ENCODE measurements at places on chromosomes 1 and 21.

- no peak for DNase-seq
Observed at GRCh38 chr1:205915354-205915990, 27.8 kb downstream of the SLC26A9 start.

DNA sequence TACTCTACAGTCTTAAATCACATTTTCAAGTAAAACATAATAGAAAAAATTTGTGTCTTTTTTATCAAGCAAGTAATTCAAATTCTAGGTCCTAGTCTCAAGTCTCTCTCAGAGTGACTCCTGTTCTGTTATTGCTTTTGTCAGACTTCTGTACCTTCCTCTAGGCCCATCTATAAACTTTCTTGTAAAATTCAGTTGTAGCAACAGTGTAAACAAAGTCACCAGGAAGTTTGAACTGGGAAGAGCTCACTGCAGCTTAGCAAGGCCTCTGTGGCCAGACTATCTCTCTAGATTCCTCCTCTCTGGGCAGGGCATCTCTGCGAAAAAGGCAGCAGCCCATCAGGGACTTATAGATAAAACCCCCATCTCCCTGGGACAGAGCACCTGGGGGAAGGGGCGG, 13.5 kb upstream of the ZNF678 start:
- no peak for DNase-seq

GRCh38 chr1:22673486-22674409, 20.7 kb downstream of the C1QB start:
- DNase-seq: peak; percentile 24

DNA sequence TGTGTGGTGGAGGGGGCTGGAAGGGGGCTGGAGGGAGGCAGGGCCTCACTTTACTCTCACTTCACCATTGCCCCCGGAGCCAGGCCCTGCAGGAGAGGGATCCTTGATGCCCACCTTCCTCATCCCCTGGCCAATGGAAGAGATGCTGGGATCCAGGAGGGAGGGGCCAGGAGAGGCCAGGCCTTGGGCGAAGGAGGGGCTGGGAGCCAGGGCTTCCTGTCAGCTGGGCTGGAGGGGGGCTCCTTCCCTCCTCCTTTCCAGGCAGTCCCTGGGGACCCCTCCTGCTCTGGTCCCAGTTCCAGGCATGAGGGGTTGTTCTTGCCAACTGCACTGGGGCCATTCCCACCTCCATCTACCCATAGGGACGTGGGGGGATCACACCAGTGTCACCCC, 5.7 kb downstream of the AHDC1 start:
- no peak for DNase-seq

- DNase-seq: no peak
Observed at GRCh38 chr1:108096089-108096488, 104.1 kb downstream of the SLC25A24 start.

- no peak for DNase-seq
Observed at GRCh38 chr21:19853061-19853460, 1145.1 kb upstream of the NCAM2 start.

DNA sequence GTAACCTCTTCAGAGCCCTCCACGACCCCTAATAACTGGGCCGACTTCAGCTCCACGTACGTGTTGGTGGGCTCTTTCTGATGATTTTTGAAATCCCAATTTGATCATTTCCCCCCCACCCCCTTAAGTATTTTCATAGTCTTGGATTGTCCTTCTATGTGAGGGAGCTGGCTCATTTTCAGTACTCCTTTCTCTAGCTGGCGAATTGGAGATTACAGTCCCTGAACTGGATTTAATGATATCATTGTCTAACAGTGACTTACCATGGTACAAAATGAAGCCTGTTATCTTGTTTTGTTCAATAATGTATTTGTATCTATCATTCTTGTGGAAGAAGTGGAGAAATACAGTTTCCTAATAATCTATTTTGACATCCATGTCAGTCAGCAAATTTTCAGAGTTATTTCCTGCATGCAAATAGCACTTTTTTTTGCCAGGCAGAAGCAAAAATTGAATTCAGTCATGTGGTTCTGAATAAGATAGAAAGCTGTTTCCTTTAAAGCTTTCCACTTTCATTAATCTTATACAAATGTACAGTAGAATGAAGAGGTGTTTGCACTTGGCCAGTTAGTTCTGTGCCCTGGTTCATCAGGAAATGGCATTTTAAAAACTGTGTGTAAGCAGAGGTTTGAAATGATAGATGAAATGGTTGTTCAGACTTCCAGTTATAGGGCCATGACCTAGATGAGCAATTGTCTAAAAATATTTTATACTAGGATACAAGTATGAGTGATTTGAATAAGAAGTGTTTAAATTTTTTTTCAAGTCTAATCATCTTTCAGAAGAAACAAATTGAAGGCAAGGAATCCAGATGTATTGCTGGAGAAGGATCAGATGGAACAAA, 104.2 kb downstream of the ATP5PO start:
- no peak for DNase-seq

DNA sequence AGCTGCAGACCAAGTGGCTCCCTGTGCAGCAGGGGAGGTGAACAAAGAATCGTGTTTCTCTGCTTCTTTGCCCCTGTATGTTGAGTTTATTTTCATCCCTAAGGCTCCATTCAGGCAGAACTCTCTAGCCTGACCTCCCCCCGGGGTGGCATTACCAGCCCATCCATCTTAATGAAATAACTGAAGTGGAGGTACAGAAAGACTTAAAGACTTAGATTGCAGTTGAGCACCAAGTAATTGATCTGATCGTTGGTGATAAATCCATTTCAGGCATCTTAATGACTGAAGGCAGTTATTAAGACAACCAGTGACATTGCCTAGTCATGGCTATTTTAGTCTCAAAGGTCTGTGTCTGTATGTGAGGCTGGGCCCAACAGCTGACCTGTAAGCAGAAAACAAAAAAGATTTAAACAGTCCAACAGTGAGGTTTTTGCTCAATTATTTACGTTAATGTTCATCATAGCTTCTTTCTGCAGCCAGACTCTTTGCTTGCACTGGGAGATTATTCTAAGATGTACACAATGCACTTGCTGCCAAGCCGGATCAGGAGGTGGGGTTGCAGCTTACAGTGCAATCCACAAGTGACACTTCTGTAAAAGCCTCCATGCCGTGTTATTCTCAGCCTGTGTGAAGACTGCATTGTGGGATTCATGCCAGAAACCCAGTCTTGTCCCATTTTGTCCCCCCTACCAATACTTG, 363.0 kb upstream of the DUSP10 start:
- DNase-seq: no peak

GRCh38 chr1:59290193-59290949, 6.5 kb upstream of the FGGY start:
- DNase-seq: no peak

DNA sequence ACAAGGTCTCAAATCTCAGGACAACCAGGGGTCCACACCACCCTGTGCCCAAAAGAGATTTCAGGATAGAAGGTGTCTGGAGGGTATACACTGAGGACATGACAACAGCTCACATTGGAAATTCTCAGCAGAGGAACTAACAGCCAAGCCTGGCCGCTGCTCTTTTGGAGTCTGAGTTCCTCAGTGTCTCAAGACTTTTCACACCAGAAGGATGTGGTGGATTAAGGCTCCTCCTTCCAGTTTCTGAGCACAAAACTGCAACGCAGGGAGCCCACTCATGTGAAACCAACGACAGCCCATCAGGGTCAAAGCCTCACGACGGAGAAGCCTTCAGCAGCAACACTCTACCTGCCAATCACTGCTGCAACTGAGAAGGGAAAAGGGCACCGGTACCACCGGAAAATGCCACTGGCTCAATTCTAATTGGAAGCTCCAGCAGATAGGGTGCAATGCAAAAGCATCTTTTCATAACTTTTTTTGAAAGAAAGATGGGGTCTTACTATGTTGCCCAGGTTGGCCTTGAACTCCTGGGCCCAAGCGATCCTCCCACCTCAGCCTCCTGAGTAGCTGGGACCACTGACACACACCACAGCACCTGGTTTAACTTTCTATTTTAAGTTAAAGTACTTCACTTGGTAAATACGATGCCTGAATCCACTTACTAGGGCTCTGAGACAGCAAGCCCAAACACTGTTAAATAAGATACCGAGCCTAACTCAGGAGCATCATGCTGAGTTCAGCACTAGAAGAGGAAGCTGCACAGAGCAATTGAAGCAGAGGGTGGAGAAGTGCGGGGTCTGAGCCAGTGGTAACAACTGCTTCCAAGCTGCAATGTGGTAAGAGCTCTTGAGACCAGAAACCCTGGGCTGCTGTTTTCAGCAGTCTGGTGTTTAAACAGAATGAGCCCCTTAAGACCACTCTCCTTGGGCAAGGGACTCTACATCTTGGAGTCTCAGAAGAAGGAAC, 7.8 kb downstream of the CAPZB start:
- no peak for DNase-seq

DNA sequence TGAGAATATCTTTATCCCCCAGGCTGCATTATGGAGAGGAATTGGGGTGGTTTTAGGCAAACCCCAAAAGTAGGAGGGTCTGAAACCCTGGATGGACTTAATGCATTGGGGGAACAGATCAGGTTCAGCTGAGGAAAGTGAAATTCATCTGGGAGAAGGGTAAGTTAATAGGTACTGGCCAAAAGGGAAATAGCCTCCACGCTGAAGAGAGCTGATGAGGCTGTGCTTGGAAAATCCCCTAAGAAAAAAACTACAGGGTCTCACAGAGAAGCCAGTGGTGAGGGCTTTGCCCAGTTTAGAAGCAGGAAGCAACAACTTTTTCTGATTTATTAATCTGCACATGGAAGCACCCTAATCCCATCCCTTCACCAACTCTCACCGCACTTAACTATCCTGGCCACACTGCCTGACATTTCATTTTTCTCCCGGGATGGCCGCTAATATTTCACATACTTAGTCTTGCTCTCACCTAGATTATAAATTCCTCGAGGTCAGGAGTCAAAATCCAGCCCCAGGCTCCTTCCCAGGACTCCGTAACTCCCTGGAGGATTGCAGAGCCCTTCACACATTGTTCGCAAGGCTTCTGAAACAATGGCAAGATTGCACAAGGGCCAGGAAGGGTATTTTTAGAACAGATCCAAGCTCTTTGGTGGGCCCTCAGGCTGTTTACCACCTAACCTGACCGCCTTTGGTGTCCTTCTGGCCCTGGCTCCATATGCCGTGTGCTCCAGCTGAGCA, 60.9 kb upstream of the TARBP1 start:
- no peak for DNase-seq

- no peak for DNase-seq
Observed at GRCh38 chr1:117824616-117825015, 104.8 kb downstream of the GDAP2 start.

DNA sequence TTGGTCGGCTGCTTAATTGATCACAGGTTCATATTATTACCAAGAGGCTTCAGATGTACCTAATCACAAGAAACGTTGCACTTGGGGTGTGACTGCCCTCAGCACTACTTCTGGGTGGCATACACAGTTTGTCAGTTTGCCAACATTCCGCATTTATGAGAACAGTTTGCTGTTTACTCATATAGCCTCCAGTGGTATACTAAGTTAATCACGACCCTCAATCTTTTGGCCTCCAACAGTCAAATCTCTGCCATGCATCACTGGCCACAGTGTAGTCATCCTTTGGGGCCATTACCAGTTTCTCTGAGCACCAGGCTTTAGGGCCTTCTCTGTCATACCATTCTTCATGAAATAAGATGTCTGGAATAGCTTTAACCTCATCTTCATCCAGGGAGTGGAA, 62.8 kb upstream of the BCL9 start:
- DNase-seq: no peak

DNA sequence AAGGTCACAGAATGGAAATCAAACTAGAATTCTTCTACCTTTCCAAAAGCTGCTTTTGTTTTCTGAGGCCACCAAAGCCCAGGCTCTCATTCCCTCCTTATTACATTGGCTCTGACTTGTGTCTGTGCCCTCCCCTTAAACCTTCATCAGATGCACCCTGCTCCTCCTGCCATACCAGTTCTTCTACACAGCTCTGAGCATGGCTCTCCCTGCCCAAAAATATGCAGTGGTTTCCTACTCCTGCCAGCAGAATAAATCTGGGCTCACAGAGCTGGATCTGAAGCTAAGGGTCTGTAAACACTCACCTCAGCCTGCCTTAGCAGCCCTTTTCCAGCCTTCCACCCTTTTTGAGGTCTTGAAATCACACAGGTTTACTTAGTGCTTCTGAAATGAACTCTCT, 55.0 kb downstream of the TTC3 start:
- DNase-seq: no peak

DNA sequence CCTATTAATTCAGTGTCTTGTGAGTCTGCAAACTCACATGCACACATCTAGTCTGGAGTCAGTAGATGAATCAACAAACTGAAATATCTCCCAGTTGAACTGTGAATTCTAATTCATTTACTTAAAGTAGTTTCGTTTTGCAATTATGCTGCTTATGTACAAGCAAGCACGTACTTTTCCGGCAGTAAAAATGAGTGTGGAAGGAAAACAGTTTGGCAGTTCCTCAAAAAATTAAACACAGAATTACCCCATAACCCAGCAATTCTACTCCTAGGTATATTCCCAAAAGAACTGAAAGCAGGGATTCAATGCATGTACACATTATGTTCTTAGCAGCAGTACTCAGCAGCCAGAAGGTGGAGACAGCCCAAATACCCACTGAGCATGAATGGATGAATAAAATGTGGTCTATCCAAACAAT, 49.3 kb downstream of the GNB1 start:
- DNase-seq: no peak

DNA sequence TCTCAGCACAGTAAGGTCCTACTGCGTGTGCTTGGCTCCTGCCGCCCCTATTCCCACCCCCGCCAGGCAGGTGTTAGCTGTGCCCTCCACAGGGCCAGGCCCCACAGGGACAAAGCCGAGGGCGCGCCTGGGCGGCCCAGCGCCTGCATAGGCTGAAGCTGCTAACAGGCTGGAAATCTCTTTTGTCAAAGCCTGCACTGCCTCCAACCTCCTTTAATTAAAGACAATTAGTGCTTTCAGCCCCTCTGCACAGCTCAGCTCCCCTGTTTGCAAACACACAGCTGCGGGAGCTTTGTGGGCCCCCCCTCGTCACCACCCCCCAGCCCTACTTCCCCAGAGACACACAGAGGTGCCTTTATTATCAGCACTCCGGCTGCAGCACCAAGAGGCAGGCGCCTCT, 95.9 kb downstream of the EPHB2 start:
- DNase-seq: no peak

- no peak for DNase-seq
Observed at GRCh38 chr1:101476541-101476940, 239.7 kb downstream of the S1PR1 start.

DNA sequence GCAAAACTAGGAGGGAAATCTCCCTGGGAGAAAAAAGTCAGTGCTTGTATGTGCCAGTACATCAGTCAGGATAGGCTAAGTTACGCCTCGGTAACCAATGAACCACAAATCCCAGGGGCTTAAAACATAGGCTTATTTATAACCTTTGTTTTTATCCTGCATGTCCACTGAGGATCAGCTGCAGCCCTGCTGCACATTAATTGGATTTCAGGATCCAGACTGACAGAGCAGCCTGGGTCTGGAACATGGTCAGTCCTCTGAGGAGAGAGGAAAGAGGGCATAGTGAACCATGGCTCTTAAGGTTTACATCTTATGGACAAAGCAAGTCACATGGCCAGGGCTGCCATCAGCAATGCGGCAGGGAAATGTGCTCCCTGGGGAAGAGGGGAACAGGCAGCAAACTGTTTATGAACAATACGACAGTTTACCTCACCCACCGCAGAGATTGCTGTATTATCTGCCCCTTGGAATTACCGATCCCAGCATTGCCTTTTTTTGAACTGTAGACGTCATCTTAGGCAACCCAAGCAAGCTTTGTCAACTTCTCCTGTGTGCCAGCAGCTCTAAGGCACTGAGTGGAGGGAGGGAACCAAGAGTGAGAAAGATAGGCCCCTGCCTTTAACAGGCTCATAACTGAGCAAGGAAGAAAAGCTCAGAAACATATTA, 9.1 kb upstream of the SPRR4 start:
- no peak for DNase-seq

- DNase-seq: no peak
Observed at GRCh38 chr1:3009021-3009420, 12.2 kb upstream of the ACTRT2 start.

GRCh38 chr1:154324669-154325582, at the start of gene ATP8B2:
TSS of gene ATP8B2 (plus strand) at chr1:154325525. CDS start at chr1:154328142, 2,617 bp downstream.
- peak; percentile 48 for DNase-seq
